Posterior cingulate gyrus (tissue), 11 donors: ENCODE measurements at places on chromosomes 11 and 22.
A peak's percentile ranks its signal among the peaks of the same experiment; 100 is the strongest.

GRCh38 chr11:102551169-102551781 is 20.7 kb upstream of the MMP7 start:
- DNase-seq: no peak

- peak; percentile 91 for DNase-seq
Measured at GRCh38 chr11:61542705-61543104, 34.2 kb downstream of the LRRC10B start.

DNA sequence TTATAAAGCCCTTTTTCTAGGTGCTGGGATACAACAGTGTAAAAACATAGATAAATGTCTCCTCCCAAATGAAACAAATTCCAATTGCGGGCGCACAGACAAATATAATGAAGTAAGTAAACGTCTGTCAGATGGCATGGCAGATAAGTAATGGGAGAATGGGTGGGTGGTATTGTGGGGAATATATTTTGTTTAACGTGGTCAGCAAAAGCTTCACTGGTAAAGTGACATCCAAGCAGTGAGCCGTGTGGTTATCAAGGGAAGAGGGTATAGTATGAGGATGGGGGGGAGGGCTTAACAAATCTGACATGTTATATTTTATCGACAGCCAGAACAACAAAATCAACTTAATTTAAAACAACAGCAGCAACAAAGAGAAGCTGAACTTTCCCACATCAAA is 1.2 kb downstream of the SVIP start:
- no peak for DNase-seq

DNA sequence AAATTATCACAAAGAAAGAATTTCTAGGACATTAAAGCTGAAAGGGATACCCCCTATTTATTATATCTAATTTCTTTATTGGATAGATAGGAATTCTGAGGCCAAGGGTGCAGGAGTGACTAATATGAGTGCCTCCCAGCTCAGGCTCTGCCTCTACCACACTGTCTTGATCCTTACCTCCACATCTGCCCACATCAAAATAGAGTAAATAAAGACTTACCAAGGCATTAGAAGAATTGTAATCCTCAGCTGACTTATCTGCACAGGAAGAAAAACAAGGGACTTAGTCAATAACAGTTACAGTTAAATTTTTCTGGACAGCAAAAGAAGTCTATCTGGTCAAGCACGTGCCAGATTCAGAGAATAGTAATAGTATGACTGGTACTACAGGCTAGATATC is 72.6 kb upstream of the GDPD4 start:
- no peak for DNase-seq

DNA sequence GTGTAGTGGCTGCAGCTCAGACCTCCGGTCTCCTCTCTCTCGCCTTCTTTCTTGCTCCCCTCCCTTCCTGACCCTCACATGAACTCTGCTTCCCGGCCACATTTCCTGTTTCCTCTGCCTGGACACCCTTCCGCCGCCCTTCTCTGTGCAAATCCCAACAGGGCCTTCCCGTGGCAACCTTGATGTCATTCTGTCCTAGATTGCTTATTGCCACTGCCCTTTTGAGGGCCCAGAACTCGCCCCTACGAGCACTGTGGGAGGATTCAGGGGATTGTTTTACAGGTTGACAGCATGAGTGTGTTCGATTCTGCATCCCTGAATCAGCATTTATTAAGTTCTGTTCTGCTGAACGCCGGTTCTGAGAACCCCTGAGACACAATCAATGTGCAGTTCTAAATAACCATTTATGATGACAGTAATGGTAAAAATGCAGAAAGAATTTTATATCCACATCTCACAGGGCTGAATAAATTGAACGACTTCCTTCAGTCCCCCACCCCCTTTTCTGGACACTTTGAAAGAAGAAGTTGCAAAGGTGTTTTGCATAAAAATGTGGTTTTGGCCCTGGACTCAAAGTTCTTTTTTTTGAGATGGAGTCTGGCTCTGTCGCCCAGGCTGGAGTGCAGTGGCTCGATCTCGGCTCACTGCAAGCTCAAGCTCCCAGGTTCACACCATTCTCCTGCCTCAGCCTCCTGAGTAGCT is 6.4 kb downstream of the BATF2 start:
- no peak for DNase-seq

- no peak for DNase-seq
Measured at GRCh38 chr11:108591893-108592292, 1.7 kb downstream of the EXPH5 start.

- DNase-seq: no peak
Measured at GRCh38 chr11:122717264-122717867, 61.8 kb downstream of the UBASH3B start.

- DNase-seq: no peak
Measured at GRCh38 chr11:35138058-35138457, 913 bp upstream of the CD44 start.

DNA sequence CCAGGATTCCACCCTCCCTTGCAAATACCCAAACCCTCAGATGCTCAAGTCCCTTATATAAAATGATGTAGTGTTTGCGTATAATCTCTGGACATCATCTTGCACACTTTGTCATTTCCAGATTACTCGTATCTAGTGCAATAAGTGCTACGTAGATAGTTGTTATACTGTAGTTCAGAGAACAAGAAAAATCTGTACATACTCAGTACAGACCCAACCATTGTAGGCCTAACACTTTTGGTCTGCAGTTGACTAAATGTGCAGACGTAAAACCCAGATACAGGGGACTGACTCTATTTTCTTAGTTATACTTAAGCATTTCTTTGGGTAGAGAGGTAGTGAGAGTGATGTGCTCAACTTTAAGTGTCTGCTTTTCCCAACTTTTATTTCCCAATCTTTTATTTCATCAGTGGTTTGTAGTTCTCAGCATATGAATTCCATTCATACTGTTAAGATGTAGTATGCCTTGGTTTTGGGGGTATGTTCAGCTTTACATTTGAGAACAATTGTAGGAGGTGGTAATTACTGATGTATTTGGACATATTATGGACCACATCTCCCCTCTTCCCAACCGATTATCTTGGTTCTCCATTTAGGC is 43.9 kb downstream of the DDX6 start:
- no peak for DNase-seq

DNA sequence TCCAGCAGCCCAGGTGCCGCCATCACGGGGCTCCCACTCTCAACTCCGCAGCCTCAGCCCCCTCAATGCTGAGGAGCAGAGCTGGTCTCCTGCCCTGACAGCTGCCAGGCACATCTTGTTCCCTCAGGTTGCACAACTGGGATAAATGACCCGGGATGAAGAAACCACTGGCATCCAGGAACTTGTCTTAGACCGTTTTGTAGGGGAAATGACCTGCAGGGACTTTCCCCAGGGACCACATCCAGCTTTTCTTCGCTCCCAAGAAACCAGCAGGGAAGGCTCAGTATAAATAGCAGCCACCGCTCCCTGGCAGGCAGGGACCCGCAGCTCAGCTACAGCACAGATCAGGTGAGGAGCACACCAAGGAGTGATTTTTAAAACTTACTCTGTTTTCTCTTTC is at the start of gene SAA1:
SAA1 (plus strand) TSS at position 316 of the 400 bp plus-strand sequence. CDS start 624 bp downstream, outside the sequence.
- DNase-seq: no peak

DNA sequence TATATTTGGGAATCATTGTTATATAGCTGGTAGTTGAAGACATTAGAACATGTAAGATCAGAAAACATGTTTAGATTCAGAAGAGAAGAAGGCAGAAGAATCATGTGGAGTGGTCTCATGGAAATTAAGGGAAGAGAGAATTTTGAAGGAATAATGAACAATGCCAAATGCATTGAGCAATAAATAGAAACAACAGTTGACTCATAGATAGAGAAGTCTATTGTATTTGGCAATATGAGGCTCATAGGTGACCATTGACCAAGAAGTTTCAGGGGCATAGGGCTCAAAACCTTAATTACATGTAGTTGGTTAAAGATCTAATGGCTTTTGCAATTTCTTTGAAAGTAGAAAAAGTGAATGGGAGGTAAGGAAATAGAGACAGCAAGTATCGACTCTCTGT is 123.9 kb downstream of the PAX6 start:
- no peak for DNase-seq

DNA sequence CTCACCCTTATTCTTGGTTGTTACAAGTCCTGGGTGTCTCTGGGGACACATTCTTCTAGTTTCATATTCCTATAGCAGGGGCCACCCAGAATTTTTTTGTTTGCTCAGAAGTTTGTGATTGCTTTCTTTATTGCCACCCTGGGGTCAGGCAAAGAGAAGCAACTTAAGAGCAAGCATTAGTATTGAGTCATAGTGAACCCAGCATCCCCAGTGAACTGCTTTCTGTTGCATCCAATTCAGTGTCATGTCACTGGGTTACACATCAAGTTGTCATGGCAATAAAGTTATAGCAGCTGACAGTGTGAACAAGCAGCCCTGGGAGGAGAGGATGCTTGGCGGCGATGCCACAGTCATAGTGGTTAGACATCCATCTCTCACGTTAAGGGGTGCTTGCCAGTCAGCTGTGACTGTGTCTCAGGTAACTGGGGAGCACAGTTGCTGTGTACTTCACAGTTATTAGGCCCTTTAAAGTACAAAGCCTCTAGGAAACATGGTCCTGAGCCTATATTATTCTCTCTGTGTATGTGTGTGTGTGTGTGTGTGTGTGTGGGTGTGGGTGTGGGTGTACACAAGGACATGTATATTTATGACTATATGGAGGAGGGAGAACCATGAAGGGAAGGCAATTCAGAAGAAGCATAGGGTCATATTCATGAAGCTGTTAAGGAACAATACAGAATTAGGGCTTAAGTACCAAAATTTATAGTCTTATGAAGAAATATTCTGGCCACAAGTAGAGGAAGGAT is 52.5 kb downstream of the TRIM44 start:
- DNase-seq: no peak

GRCh38 chr11:43943931-43944751 is 1.7 kb downstream of the C11orf96 start:
- peak; percentile 83 for DNase-seq

GRCh38 chr11:112597286-112597790 is 336.7 kb upstream of the PLET1 start:
- no peak for DNase-seq

- no peak for DNase-seq
Measured at GRCh38 chr11:31366795-31367194, 2.7 kb downstream of the DCDC1 start.

DNA sequence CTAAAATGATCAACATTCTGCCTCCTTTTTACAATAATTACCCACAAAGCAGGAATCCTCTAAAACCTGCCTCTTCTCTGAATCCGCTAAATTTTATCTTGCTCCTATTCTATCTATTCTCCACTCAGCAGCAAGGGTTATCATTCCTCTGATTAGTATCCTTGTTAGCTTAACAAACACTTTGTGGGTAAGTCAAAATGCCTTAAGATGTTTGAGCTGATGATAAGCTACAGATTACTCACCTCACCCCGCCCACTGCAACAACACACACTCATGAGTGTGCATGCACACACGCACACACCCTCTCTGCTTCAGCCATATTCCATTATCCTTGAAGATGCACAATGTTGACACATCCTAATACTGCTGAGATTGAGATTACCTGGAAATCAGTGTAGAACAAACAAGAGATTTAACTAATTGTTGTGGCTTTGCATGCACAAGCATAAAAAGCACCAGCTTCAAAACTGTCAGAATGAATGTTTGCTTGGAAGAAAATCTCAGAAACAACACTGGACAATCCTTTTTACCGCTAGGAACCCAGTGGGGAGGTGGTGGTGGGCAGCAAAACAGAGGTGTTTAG is 130.9 kb downstream of the BBOX1 start:
- no peak for DNase-seq

DNA sequence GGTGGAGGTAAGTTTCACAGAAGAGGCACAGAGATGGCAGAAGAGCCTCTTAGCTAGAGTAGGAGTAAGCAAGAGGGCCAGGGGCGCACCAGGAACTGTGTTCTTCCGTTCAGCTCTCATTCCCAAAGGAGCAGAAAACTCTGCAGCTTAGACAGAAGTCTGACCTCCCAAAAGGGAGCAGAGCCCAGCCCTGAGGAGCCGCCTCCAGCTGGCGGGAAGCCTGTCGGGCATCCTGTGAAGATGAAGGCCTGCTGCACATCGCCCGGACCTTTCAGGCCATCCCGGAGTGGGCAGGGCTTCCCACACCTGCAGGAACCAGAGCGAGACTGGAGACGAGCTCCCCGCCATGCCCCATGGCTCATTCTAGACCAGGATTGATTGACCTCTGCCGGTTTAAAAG is 1102.8 kb downstream of the BRD1 start:
- DNase-seq: no peak

DNA sequence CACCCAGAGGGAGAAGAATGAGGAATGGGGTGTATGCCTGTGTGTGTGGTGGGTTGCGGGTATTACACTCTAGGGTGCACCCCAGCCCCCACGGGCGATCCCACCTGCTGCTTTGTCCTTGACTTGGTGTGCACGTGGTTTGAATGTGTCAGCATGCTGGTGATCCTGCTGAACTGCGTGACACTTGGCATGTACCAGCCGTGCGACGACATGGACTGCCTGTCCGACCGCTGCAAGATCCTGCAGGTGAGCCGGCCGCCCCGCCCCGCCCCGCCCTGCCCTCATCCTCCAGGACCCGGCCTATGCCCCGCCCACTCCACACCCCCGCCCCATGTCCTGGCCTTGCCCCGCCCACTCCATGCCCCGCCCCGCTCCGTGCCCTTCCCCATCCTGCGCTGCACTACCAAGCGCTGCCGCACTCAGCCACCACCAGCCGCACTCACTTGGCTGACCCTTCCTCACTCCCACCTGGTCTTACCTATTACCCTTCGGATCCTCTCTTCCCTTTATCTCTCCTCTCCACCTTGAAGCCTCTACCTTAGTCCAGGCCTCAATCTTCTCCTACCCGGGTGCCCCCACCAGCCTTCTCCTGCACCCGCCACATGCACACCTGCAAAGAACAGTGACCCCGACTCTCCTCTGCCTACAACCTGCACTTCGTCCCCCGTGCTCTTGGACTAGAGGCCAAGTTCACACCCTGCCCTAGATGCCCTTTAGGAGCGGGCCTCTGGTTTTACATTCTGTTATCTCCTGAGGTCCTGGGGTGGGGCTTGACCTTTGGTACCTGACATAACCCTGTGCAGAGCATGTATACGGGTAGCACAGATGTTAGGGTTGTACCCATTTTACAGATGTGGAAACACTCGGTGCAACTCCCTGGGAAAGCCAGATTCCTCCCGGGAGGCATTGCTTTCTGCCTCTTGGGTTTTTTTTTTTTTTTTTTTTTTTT is 27.7 kb downstream of the CACNA1I start:
- DNase-seq: peak; percentile 73

DNA sequence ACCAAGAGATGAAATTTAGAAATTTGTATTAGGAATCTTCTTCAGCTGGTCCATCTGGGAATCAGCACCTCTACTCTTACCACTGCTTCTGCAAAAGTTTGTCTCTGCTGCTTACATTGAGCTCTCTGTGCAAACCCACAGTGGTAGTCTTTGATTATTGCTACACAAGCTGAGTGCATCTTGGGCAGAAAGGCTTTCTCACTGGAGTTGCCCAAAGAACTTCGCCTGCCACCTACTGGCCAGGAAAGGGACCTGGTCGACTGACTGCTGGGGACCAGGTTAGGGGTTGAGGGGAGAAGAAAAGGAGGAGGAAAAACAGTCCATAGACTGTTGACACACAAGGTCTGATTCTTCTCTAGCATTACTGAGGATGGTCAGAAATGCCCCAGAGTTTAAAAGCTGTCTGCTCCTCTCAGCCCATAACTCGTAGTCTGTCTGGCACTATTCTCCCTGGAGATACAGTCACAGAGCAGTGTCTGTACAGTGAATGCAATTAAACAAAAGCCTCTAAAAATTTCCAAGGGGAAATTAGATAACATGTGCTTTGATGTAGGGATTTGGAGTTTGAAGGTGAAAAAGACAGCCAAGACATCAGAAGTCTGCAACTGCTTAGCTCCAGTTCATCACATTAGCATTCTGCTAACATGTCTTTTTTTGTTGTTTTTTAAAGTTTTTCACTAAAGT is 215.0 kb upstream of the CTSC start:
- DNase-seq: no peak
